Activated CD8-positive, alpha-beta memory T cell treated with anti-CD3 and anti-CD28 coated beads for 1 hour (primary cell): ENCODE measurements at places on chromosomes 6 and 20.

- DNase-seq = no peak
Measured at GRCh38 chr20:41272339-41272738, 45.2 kb downstream of the ZHX3 start.

DNA sequence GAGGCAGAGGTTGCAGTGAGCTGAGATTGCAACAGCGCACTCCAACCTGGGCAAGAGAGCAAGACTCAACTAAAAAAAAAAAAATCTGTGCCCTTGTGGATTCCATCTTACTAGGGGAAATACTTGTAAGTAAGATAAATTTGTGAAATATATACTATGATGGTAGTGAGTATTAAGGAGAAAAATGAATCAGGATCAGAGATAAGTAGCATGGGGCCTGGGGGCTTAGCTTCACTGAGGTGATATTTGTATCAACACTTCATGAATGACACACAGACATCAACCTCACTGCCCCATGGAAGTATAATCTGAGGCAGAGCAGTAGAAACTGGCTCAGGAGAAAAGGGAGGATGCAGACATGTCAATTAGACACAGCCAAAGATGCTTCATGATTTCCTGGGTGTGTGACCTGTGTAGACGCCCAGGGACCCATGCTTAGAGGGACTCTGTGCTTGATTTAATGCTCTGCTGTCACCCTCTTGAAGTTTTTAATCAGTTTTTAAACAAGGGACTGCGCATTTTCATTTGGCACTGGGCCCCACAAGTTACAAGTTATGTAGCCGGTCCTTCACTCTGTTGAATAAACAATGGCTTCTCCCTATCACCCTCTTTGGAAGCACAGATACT lies 41.9 kb downstream of the PCNA start:
- DNase-seq = no peak

DNA sequence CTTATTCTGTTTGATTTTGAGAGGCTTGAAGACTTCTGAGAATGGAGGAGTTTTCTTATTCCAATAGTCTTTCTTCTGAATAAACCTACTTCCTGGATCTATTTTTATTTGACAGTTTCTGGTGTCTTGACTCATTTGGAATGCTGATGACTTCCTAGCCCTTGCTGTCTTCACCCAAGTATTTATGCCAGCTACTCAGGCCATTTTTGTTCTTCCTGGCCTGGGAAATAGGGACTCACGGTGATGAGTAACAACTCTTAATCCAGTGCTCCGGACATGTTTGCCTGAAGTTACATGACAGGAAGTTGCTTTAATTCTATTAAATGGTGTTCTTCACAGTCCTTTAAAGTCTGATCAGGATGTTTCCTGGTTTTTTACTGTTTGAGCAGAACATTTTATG lies 272.1 kb upstream of the EYS start:
- DNase-seq = no peak

DNA sequence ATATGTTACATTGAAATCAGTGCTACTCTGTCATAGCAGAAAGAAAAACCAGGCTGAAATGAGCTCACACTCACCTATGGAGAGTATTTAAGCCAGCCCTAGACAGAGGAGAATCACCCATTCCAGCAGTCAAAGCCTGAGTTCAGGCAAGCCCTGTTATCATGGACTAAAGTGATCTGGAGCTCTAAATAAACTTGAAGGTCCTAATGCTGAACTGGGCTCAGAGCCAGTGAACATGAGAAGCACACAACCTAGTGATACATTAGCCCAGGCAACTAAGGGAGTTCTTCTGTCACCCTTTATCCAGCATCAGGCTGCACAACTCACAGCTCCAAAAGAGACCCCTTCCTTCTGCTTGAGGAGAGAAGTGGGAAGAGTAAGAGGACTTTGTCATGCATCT lies 425.0 kb downstream of the COL12A1 start:
- DNase-seq = no peak

GRCh38 chr6:17042422-17043147 lies 59.3 kb upstream of the STMND1 start:
- no peak for DNase-seq

DNA sequence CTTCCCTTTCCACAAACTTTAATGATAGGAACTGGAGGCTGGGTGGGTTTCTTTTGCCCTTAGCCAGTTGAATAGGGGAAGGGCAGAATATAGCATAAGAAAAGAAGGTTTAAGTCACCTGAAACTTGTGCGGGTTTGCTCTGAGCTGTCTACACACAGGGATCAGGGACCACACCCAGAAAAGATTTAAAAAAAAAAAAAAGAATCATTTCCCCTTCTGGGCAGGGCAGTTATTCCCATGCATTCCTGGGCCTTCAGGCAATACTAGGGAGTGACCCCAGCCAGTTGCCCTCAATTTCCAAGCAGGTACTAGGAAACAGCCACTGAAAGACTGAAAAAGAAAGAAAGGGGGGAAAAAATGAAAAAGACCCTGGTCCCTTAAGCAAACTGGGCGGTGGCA lies 39.6 kb upstream of the HDAC2 start:
- no peak for DNase-seq

- DNase-seq = no peak
Measured at GRCh38 chr6:89655122-89655521, 16.6 kb upstream of the LYRM2 start.

- DNase-seq = no peak
Measured at GRCh38 chr6:41527721-41528408, 18.3 kb upstream of the FOXP4 start.

DNA sequence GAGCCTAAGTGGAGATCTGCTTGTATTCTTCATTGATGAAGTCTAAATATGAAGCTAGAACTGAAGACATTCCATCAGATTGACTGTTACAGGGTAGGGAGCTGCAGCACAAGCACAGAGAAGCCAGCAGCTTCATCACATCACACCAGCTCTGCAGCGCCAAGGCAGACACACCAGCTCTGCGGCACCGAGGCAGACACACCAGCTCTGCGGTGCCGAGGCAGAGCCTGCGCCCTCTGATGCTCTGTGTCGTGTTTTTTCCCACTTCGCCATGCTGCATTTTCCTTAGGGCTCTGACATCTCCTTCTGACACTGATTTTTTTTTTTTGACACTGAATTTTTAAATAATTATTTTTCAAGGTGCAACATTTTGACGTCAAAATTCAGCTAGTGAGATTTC lies 784 bp downstream of the BTNL2 start:
- no peak for DNase-seq

- no peak for DNase-seq
Measured at GRCh38 chr6:170132561-170132991, 158.3 kb downstream of the DLL1 start.

GRCh38 chr20:48783533-48784272 lies 44.1 kb downstream of the PREX1 start:
- no peak for DNase-seq

GRCh38 chr6:83889621-83890020 lies 30.1 kb downstream of the CYB5R4 start:
- DNase-seq = no peak

DNA sequence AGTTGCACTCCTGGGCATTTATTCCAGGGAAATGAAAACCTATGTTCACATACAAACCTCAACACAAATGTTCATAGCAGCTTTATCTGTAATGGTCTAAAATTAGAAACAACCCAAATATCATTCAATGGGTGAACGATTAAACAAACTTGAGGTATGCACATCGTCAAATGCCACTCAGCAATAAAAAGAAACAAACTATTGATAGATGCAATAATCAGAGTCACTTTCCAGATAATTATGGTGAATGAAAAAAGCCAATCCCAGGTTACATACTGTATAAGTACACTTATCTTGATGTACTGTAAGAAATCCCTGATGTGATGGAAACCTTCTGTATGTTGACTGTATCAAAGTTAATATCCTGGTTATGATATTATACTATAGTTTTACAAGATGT lies 38.8 kb downstream of the RNF24 start:
- DNase-seq = no peak

DNA sequence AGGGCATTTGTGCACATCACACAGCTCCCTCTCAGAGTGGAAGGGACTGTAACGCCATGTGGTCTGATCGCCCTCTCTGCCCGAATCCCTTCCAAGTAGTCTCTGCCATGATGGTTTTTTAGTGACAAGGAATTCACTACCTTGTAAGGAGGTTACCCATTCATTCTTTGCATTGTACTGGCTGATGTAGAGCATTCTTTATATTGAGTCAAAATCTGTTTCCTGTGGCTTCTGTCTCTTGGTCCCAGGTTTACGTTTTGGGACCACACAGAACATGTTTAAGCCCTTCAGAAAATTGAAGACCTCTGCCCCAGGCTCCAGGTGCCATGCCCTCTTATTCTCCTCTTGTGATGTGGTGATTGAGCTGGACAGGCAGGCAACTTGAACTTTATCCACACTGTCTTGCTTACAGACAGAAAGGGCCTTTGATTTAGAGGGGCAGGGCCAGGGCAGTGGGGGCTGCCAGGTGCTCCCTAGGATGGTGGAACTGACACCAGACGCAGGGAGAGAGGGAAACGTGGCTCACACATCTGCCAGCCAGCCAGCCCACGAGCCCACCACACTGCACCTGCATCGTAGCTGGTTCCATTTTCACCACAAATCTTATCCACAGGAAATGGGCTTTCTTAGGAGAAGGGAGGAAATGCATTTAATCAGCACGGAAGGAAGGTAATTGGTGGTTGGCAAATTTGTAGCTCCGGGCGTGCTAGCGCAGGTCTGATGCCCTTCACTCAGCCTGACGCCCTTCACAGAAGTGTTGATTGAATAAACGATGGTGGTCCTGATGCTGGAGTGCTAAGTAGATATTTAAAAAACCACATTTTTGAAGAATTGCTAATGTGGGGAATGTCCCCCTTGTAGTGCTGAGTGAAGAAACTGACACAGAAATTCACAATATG lies 78.2 kb downstream of the TCP11 start:
- DNase-seq = no peak

DNA sequence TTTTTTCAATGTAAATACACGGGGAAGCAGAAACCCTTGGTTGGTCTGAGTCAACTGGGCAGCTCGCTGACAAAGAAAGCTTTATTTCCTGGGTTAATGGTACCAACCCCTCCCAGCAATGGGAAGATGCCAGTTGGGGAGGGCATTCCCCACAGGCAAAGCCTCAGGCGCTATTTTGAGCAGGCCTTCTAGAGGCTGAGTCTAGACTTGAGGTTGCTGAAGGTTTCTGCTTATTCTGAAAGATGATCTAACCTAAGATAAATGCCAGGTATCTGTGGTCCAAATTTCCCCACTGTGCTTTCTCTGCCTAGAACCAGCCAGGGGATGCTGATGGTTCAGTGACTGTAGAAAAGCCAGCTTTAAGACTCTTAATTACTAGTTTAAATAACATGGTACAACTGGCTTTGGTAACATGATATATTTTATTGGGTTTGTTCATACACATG lies 172.5 kb upstream of the JARID2 start:
- no peak for DNase-seq

DNA sequence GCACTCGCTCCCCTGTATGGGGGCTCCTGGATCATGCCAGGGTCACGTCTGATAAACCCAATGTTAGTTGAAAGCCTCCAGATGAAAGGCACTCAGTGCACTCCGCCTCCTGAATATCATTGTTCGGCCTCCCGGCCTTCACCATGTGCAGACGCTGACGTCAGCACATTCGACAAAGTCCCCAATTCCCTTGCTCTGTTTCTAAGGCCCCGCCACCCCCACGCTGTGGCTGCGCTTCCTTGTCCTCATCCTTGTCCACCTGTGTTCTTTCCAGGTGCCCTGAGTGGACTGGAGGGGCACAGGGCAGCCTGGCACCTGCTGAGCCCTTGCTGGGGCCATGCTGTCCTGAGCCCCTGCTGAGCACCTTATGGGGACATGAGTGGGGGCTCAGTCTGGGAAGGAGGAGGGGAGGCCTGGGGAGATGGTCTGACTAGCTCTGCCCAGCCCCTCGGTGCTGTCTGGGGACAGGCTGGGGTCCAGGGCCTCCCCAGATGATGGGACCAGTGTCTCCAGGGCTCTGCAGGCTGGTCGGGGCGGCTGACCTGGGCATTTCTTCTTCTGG lies 9.8 kb upstream of the BHLHE23 start:
- DNase-seq = no peak

GRCh38 chr6:1591926-1592325 lies 17.8 kb upstream of the FOXC1 start:
- DNase-seq = no peak

DNA sequence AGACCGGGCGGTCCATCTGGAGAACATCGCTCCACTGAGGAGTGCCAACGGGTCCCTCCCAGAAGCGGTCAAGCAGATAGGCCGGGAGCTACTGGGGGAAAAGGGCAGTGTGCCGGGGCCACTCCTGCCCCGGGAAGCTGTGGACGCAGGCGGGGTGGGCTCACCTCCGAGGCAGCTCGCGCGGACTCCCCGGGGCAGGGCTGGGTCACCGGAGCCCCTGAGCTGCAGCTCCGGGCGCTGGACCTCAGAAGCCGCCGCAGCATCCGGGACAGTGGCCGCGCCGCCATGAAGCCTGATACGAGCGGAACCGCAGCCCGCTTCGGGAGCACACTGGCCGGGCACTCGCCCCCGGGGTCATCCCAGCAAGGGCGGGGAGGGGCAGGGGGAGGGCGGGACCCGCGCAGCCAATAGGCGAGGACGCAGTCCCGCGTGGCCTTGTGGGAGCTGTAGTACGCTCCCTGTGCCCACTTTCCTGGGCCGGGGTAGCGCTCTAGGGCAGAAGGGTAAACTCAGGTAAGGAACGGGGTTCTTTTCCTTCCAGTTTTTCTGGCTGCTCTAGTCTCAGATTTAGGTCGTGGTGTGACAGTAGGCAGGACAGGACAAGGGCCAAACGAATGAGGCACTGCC lies at the start of gene MOCS1:
Gene MOCS1, minus strand, starts transcription at position 332 of the 627 bp plus-strand sequence. Its CDS starts 45 bp downstream, at position 287.
- DNase-seq = no peak

DNA sequence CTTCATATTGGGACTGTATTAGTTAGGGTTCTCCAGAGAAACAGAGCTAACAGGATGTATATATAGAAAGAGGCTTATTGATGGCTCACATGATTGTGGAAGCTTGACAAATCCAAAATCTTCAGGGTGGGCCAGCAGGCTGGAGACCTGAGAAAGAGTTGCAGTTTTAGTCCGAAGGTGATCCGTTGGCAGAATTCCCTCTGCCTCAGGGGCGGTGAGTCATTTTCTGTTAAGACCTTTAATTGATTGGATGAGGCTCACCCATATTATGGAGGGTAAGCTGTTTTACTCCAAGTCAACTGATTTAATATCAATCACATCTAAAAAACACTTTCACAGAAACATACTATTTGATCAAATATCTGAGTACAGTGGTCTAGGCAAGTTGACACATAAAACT lies 113.6 kb downstream of the FLRT3 start:
- no peak for DNase-seq

DNA sequence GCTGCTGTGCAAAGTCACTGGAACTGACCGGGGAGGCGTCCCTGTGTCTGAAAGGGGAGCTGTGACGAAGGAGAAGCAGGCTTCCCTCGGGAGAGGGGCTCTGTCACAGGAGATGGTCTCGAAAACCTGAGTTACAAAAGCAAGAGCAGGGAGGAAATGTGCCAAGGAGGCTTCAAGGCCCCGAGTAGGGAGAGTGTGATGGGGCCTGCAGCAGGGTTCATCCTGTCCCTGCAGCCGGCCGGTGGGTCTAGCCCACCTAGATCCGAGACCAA lies 16.7 kb downstream of the DYNLT1 start:
- no peak for DNase-seq

- no peak for DNase-seq
Measured at GRCh38 chr20:24838546-24839535, 110.2 kb upstream of the CST7 start.
